ENCODE measurements at places on chromosomes 3 and 15.

- no peak for DNase-seq
Measured at GRCh38 chr15:59867086-59867855, 136.8 kb upstream of the FOXB1 start.

- no peak for DNase-seq
Measured at GRCh38 chr15:83088876-83089275, 18.6 kb upstream of the TM6SF1 start.

- no peak for DNase-seq
Measured at GRCh38 chr3:63151897-63152296, 126.2 kb upstream of the SYNPR start.

- DNase-seq = no peak
Measured at GRCh38 chr3:46389306-46389705, 17.6 kb downstream of the CCR5AS start.

DNA sequence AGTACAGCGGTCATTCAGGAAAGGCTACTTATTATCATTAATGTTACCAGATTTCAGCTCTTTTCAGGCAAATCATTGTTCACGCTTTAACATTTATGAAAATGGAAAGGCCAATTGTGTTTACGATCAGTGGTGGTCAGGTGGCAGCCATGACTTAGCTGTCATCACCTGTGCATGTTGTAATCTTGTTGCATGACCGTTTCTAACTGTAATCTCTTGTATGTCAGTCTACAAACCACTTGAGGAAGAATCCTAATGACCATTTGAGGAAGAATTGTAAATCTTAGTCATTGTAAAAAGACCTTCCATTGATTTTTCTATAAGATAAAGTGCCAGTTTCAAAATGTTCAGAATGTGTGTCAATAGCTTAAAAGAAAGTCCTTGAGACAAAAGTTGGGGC is 100.4 kb downstream of the SERPINI1 start:
- no peak for DNase-seq

DNA sequence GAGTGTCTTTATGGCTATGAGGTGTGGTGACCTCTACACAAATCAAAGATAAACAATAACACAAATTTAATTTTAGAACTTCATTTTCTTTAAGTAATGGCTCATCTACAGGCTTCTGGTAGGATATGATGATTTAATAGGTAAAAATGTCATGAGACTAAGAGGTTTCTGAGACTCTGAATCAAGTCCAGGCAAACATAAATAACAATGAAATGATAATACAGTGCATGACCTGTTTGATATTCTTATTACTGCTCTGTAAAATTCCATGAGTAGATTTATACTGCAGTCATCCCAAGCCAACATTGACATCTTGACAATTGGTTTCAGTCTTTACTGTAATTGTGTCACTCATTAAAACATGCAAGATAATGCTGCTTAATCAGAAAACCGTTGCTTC is 936.8 kb downstream of the MCTP2 start:
- no peak for DNase-seq

GRCh38 chr15:65094294-65094995 is 17.9 kb downstream of the KBTBD13 start:
- no peak for DNase-seq

- no peak for DNase-seq
Measured at GRCh38 chr15:58522391-58522790, 90.6 kb downstream of the LIPC start.

- no peak for DNase-seq
Measured at GRCh38 chr3:137205394-137206045, 247.7 kb downstream of the IL20RB start.

DNA sequence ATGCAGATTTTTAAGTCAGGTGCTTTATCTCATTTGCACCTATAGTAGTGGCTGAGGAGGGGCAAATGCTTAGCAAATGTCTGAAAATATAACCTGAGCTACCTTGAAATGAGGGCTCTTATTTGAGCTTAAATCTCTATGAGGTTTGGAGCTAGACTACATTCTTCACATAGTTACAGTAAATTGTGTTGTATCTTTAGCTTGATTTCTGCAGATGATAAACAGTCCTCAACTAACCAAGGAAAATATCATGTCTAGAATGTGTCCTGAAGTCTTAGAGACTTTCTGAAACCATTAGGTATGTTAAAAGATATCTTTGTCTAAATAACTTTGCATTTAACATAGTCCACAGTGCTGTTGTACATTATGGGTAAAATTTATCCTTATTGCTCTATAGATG is 127.6 kb downstream of the ATP1B3 start:
- DNase-seq = no peak

DNA sequence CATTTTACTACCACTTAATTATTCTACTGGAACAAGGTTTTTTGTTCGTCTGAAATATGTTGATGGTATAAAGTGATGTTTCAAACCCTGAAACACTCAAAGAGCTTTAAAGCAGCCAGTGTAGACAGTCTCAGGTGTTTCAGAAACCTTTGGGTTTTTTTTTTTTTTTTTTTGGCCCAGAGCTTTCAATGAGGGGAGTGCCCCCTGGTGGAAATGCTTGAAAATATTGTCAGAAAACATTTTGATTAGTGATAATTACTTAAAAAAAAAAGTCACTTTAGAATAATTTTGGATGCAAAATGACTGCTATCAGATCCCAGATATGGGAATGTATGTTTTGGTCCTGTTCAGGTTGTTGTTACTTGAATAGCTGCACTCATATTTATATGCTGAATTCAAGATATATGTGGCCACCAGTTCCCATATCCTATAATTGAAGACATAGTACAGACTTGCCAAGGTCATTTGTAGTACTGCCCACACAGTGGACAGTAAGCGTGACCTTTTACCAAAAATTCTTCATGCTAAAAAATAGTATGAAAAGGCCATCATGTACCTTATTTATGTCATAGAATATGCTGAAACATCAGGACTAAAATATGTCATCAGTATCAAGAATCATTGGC is 35.9 kb downstream of the SATB1 start:
- peak; percentile 53 for DNase-seq

DNA sequence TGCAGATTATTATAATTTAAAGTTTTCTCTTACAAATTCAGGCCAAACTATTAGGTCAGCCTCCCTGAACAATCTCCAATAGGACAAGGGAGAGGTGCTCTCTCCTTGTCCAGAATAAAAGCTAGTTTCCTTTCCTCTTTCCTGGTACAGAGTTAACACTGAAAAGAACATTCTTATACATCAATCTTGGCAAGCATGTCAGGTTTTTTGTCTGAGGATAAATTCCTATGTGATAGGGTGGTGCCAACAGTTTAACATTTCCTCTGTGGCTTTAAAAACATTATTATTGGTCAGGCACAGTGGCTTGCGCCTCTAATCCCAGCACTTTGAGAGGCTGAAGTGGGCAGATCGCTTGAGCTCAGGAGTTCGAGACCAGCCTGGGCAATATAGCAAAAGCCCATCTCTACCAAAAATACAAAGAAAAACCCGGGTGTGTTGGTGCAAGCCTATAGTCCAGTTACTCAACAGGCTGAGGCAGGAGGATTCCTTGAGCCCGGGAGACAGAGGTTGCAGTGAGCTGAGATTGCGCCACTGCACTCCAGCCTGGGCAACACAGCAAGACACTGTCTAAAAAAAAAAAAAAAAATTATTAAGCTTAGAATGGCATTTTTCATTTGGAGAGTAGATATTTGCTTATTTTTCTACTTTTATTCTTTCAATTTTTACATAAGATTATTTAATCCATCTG is 13.7 kb upstream of the ULK4 start:
- DNase-seq = no peak
